ENCODE measurements at places on chromosomes 12 and 14. TPM values are rescaled to one million over a fixed set of nuclear protein-coding genes. Genes with fewer than 3 reads are reported as not detected.

Gene APOLD1
- 1.4 TPM for total RNA-seq

Gene TAC3
- total RNA-seq: not detected

Gene OLR1
- total RNA-seq: not detected

Gene SIX6
- not detected for total RNA-seq

Gene POTEG
- not detected for total RNA-seq

Gene RIPK3
- total RNA-seq: 2.3 TPM

Data from Karpas-422 (cell line).